ENCODE measurements at places on chromosomes 3 and 15. TPM values are rescaled to one million over a fixed set of nuclear protein-coding genes. Genes with fewer than 3 reads are reported as not detected.
A peak's percentile ranks its signal among the peaks of the same experiment; 100 is the strongest.

DNA sequence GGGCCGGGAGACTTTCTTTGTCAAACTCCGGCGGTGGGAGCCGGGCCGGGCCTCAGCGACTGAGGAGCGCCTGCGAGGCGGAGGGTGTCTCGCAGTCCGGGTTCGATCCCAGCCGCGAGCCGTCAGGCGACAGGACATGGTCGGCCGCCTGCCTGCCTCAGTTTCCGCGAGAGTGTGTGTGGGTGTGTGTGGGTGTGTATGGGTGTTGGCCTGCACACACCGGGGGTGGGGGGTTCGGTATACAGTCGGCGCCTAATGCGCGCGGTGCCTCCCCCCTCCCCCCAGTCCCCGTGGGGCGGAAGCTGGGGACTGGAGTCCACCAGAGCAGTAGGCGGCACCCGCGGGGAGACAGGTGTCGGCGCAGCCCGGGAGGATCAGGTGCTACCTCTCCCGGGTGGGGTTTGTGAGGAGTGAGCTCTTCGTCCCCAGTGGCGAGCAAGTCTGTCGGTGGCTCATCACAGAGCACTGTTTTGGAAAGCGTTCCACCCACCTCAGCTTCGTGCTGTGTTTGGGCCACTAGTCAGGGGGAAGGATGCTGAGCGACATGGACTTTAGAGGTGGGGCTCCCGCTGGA is 246.3 kb downstream of the GOLGA6L6 start:
- H3K27ac ChIP-seq, result no peak overlapping the region
- H3K4me3 ChIP-seq, result no peak overlapping the region
- H3K4me1 ChIP-seq, result no peaks in the 10 kb centered on the region
- H3K27me3 ChIP-seq, result peaks cover 3% of the 10 kb centered on the region
- no peaks in the 10 kb centered on the region for H3K36me3 ChIP-seq
- no peak for DNase-seq

GRCh38 chr15:40037721-40038120 is 1.3 kb downstream of the SRP14 start:
- peak overlapping the region; percentile 99 for H3K4me3 ChIP-seq
- peak overlapping the region; percentile 99 for H3K27ac ChIP-seq
- H3K36me3 ChIP-seq, result no peaks in the 10 kb centered on the region
- peaks cover 4% of the 10 kb centered on the region for H3K27me3 ChIP-seq

DNA sequence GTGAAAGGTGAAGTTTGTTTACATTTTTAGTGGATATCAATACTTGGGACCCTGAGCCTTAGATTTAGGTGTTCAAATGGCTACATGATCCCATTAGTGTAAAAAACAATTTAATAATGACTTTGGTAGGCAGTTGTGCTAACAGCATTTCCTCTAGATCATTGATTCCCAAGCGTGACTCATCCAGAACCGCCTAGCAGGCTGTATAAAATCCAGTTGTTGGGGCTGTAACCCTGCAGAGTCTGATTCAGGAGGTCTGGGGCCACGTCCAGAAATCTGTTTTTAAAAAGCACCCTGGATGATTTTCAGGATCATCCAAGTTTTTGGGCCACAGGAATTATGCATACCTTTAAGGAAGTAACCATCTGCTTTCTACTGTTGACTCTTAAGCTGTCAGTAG is 156.4 kb downstream of the TP63 start:
- H3K4me3 ChIP-seq, result no peak overlapping the region
- no peaks in the 10 kb centered on the region for H3K36me3 ChIP-seq
- H3K27ac ChIP-seq, result no peak overlapping the region

The TLR9 gene
- 0.37 TPM for total RNA-seq

DNA sequence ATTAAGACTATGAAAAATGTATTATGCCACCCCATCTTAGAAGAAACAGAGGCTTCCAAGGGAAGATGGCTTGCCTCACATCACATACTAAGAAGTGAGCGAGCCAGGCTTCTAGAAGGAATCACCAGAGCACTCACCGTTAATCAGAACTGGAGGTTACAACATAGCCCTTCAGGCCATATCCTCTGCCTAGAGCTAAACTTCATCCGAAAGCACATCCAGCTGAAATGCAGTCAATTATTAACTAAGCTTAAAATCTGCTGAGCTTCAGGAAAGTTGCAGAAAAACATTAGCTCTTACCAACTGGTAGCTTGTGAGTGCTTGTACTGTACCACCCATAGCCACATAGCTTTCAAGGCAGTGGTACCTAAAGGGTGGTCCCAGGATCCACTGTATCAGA is 483.2 kb downstream of the TBL1XR1 start:
- no peak overlapping the region for H3K4me3 ChIP-seq
- H3K27ac ChIP-seq, result no peak overlapping the region
- DNase-seq, result no peak

- no peaks in the 10 kb centered on the region for H3K36me3 ChIP-seq
- H3K27me3 ChIP-seq, result no peaks in the 10 kb centered on the region
- no peak overlapping the region for H3K27ac ChIP-seq
- H3K4me1 ChIP-seq, result no peaks in the 10 kb centered on the region
- no peak for DNase-seq
These were observed 10.4 kb upstream of the MME start for GRCh38 chr3:155069729-155070128.

DNA sequence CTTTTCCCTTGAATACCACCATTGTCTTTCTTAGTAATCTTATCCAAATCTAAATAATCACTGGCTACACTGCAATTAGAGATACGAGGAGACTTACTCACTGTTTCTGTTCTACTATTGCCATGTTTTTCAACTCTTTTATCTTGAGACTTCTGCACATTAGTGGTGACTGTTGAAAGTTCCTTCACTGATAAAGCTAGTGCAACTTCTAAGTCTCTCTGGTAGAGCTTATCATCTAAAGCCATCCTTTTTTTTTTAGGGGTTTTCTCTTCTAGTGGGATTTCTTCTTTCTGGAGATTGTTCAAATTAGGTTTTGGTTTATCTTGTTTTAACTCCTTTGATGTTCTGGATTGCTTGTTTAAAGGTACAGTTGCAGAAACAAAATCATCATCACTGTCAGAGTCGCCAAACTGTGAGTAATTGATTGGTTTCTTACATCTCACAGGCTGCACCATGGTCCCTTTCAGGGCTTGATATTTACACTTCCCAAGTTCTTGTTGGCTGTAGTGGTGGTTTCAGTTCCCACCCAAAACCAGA is 37.7 kb downstream of the NCK1 start:
- no peak overlapping the region for H3K27ac ChIP-seq
- H3K36me3 ChIP-seq, result peaks cover 14% of the 10 kb centered on the region
- no peaks in the 10 kb centered on the region for H3K27me3 ChIP-seq
- H3K4me1 ChIP-seq, result no peaks in the 10 kb centered on the region
- no peak for DNase-seq

DNA sequence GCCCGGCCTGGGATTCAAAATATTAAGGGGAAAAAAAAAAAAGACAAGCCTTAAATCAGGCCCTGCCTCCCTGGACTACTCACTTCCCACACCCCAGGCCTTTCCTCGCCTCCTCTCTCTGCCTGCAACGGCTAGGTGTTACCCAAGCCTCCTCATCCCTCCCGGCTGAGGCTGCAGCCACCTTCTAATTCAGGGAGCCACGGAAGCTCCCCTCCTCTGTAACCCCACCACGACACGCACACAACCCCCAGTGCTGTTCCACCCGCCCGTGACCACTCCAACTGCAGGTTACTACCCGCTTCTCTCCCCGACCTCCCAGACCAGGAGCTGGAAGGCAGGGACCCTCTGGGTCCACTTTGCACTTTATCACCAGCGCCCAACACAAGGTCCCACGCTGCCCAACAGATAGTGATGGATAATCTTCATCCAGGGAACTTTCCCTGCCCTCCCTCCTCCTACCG is 936 bp downstream of the KIF7 start:
- H3K4me3 ChIP-seq, result peak overlapping the region; percentile 79
- peaks cover 5% of the 10 kb centered on the region for H3K4me1 ChIP-seq
- H3K27me3 ChIP-seq, result peaks cover 9% of the 10 kb centered on the region
- H3K36me3 ChIP-seq, result peaks cover 4% of the 10 kb centered on the region

GRCh38 chr3:183551930-183552329 is 3.6 kb downstream of the KLHL6 start:
- H3K27ac ChIP-seq, result no peak overlapping the region
- no peaks in the 10 kb centered on the region for H3K36me3 ChIP-seq
- no peak overlapping the region for H3K4me3 ChIP-seq
- DNase-seq, result no peak

DNA sequence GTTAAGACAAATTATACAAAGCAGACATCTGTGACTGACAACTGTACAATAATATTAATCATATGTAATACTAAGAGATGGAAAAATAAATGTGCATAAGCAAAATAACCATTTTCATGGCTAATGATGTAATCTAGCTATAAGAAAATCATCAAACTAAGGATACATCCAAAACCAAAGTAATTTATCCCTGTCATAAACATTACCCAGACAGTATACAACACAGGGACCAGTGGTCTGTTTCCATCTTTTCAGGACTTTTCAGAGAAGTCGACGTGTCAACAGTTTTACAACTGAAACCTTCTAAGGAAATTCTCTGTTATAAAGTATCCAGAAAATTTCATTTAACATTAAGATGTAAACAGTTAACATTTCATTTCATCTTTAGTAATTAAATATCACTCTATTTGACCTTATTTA is 11.0 kb downstream of the THBS1 start:
- no peak overlapping the region for H3K4me3 ChIP-seq
- H3K27ac ChIP-seq, result no peak overlapping the region
- no peaks in the 10 kb centered on the region for H3K36me3 ChIP-seq
- no peak for DNase-seq
- H3K27me3 ChIP-seq, result no peaks in the 10 kb centered on the region

- peaks cover 2% of the 10 kb centered on the region for H3K4me1 ChIP-seq
- H3K36me3 ChIP-seq, result no peaks in the 10 kb centered on the region
- H3K27me3 ChIP-seq, result peaks cover 3% of the 10 kb centered on the region
- H3K4me3 ChIP-seq, result no peak overlapping the region
- H3K27ac ChIP-seq, result no peak overlapping the region
- no peak for DNase-seq
These were observed 100.1 kb upstream of the CHD2 start for GRCh38 chr15:92800013-92800412.

DNA sequence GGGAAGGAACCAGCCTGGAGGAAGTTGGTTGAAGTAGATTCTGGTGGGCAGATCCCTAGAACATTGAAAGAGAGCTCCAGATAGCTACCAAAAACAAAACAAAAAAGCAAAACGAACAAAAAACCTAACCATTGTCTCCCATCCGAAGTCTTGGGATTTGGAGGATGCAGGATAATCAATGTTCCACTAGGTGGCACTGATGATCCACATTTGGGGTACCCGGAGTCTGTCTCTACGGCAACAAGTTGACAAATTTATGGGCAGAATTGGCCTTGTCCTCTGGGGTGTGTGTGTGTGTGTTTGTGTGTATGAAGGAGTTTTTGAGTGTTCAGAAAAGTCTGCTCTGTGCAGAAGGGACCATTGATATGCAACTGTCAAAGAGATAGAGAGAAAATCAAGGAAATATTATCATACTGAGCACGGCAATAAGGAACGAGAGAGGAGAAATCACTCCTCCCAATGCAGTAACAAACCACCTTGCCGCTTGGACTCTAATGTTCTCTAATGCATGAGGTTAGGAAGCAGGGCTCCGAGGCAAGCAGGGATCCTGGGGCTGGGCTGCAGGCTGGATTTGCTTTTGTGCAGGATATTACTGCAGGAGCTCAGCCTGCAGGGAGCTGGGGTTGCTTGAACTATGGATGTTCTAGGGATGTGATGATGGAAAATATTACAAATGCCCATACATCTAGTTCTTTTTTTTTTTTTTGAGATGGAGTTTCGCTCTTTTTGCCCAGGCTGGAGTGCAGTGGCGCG is 59.8 kb upstream of the KLHL25 start:
- no peaks in the 10 kb centered on the region for H3K36me3 ChIP-seq
- H3K4me1 ChIP-seq, result peaks cover 13% of the 10 kb centered on the region
- H3K4me3 ChIP-seq, result no peak overlapping the region
- peaks cover 8% of the 10 kb centered on the region for H3K27me3 ChIP-seq

The ATP6V1A gene
- 94.5 TPM for total RNA-seq

DNA sequence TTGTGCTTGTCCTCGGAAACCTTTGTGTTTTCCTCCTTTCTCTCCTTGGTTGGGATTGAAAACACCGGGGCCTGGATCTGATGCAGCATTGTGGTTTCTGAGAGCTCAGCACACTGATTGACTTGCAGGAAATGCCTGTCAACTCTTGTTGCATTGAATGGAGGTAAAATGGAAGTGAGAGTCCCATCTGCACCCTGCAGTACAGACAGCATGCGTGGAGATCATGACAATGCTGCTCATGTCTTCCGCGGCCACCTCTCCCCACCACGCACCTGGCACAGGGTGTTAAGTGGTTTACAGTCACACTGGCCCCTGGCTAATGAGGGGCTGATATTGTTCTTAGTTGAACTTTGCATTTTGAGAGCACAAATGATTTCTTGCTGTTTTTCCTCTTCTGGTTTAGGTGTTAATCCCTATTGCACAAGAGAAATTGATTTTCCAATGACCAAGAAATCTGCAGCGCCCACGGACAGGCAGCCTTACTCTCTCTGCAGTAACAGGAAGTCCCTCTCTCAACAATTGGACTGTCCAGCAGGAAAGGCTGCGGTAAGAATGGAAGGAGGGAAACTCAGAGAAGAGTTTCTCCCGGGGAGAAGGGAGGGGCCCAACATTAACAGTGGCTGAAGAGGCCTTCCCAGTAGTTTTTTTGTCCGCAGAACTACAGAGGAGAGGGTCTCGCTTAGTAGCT is 58.5 kb downstream of the STARD5 start:
- H3K27ac ChIP-seq, result no peak overlapping the region
- H3K36me3 ChIP-seq, result no peaks in the 10 kb centered on the region
- no peak overlapping the region for H3K4me3 ChIP-seq
- H3K27me3 ChIP-seq, result peaks cover 1% of the 10 kb centered on the region
- H3K4me1 ChIP-seq, result peaks cover 13% of the 10 kb centered on the region

GRCh38 chr3:65664931-65665330 is 373.8 kb downstream of the MAGI1 start:
- H3K4me1 ChIP-seq, result no peaks in the 10 kb centered on the region
- DNase-seq, result no peak
- no peak overlapping the region for H3K27ac ChIP-seq
- no peaks in the 10 kb centered on the region for H3K36me3 ChIP-seq
- H3K4me3 ChIP-seq, result no peak overlapping the region
- no peaks in the 10 kb centered on the region for H3K27me3 ChIP-seq

- no peak overlapping the region for H3K27ac ChIP-seq
- H3K4me1 ChIP-seq, result no peaks in the 10 kb centered on the region
- H3K4me3 ChIP-seq, result no peak overlapping the region
These were observed 59.9 kb downstream of the AP4E1 start for GRCh38 chr15:50968353-50968752.

- peaks cover 6% of the 10 kb centered on the region for H3K36me3 ChIP-seq
- H3K27ac ChIP-seq, result no peak overlapping the region
- H3K4me3 ChIP-seq, result no peak overlapping the region
- DNase-seq, result no peak
These were observed 241.7 kb downstream of the FEZF2 start for GRCh38 chr3:62131620-62132019.

The LSAMP gene
- total RNA-seq, result 67.1 TPM

Measured in glutamatergic neuron (in vitro differentiated cells).